ENCODE measurements at places on chromosomes 13 and 19.

- DNase-seq: peak; percentile 52
Measured at GRCh38 chr19:17497149-17497798, 14.2 kb upstream of the PGLS start.

GRCh38 chr13:113167575-113167974 lies 9.1 kb downstream of the PROZ start:
- DNase-seq: no peak

GRCh38 chr13:98054301-98054700 lies 88.6 kb upstream of the FARP1 start:
- peak; percentile 62 for DNase-seq

- peak; percentile 98 for DNase-seq
Measured at GRCh38 chr19:46296722-46297461, at the start of gene HIF3A. HIF3A (plus strand) TSS chr19:46297042; CDS start chr19:46297077, 35 bp downstream.

DNA sequence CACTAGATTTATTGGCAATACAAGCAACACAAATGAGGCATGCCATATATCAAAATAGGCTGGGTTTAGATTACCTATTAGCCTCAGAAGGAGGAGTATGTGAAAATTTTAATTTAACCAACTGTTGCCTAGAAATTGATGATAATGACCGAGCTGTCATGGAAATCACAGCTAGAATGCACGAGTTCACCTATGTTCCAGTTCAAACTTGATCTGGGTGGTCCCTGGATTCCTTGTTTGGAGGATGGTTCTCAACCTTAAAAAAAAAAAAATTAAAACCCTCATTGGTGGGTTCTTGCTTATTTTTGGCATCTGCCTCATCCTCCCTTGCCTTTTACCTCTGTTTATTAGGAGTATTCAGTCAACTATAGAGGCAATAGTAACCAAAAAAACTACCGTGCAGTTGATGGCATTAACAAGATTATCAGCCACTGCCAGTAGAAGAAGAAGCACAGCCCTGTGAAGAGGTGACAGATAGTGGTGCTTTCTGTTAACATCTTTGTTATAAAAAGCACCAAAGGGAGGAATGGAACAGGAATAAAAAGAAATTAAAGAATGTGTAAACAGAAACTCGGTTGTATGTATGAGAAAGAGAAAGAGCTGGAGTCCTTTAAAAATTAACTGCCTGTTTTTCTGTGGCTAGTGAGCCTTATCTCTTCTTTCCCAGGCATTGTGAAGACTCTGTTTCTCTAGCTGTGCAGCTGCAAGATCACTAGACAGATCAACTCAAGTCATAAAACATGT lies 106.4 kb downstream of the ZNF429 start:
- no peak for DNase-seq
